Right renal cortex interstitium (tissue), 3 donors: ENCODE measurements at places on chromosomes 4 and X.

- DNase-seq, result no peak
These were observed 165.9 kb upstream of the NDST4 start for GRCh38 chr4:115279330-115279729.

GRCh38 chr4:109294468-109295020, 7.9 kb downstream of the COL25A1 start:
- DNase-seq, result no peak

DNA sequence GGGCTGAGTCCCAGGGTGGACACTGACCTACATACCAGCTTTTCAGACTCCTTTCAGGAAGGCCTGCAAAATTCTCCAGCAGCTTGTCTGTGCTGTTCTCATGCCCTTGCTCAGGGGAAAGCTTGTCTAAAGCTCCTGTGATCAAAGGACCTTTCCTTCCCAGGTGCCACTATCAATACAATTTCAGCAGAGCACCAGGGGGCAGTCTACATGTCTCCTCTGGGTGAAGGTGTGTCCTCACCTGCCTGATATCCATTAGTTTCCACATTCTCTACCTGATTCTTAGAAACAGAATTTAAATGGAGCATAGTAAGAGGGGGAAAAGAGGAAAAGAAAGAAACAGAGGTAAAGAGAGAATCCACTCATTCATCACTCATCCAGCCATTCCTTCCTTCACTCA, 114.2 kb downstream of the PPARGC1A start:
- DNase-seq, result no peak

DNA sequence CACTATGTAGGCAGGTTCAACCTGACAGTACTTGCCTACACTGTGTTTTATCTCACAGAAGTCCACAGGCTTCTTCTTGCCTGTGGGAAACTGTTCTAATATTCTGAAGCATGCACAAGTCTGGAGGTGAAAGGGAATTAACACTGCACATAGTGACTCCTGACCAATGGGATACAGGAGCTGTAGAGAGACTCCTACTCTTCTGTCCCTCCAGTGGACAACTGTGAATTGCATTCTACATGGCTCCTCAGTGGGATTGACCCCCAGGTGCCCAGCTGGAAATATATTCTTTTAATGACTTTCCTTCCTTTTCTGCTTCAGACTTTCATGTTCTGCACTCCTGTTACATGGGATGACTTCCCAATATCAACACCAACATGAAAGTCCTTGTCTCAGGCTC, 8.2 kb upstream of the YIPF6 start:
- DNase-seq, result no peak

- no peak for DNase-seq
These were observed 64.5 kb downstream of the STX18 start for GRCh38 chr4:4477391-4477790.

DNA sequence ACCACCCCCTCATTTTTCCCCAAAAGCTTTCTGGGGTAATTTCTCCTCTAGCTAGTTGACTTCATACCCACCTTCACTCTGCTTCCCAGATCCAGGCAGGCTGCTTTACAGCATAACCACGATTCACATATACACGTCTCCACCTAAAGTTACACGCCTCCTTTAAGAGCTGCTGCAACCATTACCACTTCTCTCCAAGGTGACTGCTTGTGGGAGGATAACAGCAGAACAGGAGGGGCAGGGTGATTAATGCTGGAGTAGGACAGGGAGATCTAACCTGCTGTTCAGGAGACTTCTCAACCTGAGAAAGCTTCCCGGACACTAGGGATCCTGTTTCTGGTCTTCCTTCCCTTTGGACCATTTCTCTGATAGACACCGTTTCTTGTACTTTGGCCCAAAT, 77.4 kb downstream of the MGST2 start:
- no peak for DNase-seq

DNA sequence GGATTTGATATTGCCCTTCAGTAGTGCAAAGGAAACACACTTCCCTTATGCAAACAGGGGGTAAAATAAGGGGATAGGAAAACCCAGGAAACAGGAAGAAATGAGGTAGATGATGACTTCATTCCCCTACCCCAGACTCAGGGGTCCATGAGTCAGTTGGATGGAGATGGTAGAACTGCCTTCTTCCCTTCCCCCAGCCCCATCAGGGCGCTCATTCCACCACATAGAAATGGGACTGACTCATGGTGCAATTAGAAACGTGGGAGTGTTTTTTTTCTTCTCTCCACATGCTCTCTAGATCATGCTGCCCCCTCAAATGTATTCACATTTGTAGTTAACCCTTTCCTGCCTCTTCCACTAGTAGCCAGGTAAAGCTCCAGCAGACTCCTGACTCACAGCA, 23.1 kb upstream of the ARMCX2 start:
- no peak for DNase-seq

GRCh38 chr4:13989501-13989900, 362.0 kb upstream of the BOD1L1 start:
- no peak for DNase-seq

GRCh38 chr4:167854881-167855280, 237.5 kb upstream of the ANXA10 start:
- DNase-seq, result no peak

DNA sequence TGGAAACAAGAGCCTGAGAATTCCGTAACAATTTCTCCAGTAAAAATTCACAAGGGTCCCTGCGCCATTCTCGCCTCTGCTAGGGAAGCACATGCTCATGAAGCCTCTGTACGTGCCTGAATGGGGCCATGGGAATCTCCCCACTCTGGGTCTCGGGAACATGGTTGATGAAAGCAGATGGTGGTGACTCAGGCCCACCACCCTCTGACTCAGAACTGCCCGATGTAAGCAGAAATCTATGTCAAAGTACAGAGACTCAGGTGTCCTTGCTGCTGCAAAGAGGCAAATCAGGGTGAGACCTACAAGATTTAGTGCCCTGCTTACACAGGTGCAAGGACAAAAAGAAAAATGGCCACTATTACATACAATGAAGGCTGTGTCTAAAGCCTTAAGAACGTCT, 65.0 kb downstream of the SCD5 start:
- no peak for DNase-seq

GRCh38 chr4:159150821-159151390, 48.0 kb downstream of the RAPGEF2 start:
- DNase-seq, result no peak

GRCh38 chr4:74654230-74654681, 140.1 kb downstream of the BTC start:
- DNase-seq, result no peak

GRCh38 chr4:141702472-141703182, 66.2 kb downstream of the IL15 start:
- no peak for DNase-seq

DNA sequence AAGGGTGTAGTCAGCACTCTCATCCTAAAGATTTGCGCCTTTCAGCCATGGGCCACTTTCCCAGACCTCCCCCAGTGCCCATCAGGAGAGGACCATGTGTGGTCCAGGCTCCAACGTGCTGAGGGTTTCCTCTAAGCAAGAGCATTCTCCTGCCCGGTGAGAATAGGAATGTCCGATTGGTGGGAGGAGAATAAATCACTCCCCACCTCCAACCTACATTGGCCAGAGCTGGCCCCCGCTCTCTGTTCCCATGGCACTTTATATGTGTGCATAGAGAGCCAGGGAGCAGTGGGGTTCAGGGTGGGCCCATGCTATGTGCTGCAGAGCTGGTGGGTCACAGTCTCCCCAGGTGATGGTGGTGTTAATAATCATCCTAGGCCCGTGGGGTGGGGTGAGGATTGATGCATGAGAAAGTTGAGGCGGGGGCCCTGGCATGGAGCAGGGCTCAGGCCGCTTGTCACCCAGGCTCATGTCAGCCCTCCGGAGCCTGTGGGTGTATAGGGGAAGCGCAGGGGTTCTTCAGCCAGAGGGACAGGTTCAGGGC, 6.8 kb upstream of the SORCS2 start:
- no peak for DNase-seq

DNA sequence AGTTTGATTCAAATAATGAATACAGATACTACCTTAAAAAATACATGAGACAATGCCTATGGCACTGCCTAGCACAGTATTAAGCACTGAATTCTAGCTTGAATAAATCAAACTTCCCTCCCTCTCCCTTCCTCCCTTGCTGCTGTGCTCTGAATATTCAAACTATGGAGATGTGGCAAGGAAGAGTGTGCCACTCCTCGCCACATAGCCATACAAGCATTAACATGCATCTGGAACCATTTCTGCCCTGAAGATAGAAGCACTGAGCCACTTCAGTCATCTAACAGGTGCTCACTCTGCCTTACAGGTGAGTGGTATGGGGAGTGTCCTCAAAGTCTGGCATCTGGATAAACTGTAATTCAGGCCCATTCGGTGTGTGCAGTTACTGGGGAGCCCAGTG, 276.9 kb downstream of the ARHGAP24 start:
- DNase-seq, result no peak

DNA sequence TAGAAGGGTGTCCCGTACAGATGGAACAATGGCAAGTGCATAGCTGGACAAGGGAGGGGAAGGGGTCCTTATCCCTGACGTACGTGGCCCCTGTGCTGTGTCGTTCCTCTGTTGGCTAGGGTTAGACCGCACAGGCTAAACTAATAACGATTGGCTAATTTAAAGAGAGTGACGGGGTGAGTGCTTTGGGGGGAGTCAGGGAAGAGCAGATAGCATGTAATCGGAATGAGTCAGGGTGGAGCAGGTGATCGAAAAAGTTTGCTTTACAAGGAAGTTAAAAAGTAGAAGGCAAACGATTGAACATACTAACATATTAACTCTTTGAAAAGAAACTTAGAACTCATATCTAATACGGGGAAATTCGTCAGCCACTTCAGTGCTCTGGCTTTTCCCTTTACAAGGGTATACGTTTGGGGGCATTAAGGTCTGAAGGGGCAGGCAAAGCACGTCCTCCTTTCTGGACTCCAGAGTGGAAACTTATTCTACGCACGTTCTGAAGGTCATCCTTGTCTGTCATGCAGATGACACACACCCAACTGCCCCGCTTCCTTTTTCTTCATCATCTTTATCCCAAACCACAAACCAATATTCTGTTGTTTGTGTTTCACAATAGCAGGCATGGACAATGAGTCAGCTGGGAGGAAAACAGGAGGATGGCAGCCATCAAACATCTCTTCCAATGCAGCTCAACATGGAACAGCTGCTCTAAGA, 10.2 kb upstream of the CRLF2 start:
- no peak for DNase-seq

- DNase-seq, result peak; percentile 43
These were observed 69.9 kb downstream of the MFAP3L start for GRCh38 chr4:169956091-169956843.

DNA sequence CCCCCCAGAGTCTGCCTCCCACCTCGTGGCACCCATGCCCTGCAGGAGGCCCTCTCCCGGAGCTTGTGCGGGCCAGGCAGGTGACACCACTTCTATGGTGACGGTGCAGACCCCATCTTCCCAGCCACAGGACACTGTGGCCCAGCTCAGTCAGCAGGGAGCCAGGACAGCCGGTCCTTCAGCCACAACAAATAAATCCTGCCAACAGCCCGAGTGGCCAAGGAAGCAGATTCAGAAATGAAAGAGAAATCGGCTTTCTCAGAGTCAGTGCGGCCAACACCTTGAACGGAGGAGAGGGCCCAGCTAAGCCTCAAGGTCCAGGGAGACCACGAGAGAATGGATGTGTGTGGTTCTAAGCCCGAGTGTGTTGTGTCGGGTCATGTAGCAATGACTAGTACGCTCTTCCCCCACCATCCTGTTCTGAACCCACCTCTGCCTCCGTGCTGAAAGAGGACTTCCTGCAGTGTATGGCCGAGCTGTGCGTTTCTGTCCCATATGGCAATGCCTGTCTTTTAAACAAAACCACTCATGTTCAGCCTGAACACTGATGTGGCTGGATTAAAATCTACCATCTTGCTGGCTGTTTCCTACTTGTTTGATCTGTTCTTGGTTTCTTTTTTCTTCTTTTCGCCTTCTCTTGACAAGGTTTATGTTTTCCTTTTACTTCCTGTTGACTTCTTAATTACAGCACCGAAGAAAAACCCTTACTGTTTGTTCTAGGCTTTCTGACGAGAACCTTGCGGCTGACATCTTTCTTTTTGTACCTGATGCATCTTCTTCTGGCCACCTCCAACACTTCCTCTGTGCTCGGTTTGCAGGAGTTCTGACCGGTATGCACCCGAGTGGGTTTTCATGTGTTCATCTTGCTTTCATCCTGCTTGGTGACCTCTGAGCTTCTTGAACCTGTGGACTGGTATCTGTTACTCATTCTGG, 53.1 kb downstream of the GAK start:
- no peak for DNase-seq

DNA sequence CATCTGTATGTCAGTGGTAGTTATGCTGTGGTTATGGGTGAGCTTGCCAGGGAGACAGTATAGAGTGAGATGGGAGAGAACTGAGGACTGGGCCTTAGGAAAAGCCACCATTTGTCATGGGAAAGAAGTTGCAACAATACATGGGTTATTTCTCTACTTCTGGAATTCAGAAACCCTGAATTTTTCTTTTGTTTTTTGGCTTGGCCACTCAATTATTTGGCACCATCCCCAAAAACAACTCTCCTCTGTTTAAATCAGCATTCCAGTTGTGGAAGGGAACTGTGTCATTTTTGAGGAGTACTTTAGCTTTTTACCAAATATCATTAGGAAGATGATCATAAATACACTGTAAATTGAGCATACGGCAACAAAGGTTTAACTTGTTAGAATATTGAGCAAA, 41.1 kb upstream of the ACSL4 start:
- DNase-seq, result no peak

DNA sequence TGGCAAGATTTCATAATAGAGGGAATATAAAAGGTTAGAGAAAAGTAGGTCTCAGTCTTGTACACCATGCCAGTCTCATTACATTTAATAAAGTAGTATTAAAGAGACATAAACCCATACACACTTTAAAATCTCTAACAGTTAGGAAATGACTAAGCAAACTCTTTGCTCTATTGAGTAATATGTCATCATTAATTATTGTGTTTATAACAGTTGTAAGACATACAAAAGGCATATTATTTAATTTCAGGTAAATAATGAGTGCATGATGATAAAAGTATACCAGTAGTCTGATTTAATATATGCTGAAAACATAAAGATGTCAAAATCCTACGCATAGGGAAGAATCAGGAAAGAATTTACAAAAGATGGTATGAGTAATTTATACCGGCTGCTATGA, 31.0 kb upstream of the FGG start:
- DNase-seq, result no peak

DNA sequence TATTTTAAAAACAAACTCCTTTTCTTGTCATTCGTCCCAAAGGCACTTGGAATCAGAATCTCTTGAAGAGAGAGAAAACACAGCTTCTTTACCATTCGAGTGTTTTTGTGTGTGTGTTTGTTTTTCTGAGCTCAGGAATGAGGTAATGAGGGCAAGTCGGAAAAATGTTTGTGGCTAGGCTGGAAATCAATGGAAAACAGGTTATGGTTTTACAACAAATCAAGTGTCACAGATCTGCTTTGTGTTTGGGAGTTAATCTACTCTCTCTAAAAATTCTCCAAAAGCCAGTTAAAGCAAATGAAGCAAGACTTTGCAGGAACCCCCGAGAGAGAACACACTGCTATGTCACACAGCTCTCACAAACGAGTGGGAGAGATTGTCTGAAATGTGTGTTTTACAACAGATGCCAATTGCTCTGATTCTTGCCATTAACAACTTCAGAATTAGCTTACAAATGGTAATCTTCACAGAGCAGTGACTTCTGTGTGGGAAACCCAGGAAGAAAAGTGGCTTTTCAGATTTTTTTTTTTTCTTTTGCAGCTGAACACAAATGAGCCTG, 264.1 kb downstream of the CBLL2 start:
- no peak for DNase-seq
